ENCODE measurements at places on chromosomes 16 and 17.

- no peak for DNase-seq
Observed at GRCh38 chr17:6603744-6604325, 36.7 kb downstream of the KIAA0753 start.

DNA sequence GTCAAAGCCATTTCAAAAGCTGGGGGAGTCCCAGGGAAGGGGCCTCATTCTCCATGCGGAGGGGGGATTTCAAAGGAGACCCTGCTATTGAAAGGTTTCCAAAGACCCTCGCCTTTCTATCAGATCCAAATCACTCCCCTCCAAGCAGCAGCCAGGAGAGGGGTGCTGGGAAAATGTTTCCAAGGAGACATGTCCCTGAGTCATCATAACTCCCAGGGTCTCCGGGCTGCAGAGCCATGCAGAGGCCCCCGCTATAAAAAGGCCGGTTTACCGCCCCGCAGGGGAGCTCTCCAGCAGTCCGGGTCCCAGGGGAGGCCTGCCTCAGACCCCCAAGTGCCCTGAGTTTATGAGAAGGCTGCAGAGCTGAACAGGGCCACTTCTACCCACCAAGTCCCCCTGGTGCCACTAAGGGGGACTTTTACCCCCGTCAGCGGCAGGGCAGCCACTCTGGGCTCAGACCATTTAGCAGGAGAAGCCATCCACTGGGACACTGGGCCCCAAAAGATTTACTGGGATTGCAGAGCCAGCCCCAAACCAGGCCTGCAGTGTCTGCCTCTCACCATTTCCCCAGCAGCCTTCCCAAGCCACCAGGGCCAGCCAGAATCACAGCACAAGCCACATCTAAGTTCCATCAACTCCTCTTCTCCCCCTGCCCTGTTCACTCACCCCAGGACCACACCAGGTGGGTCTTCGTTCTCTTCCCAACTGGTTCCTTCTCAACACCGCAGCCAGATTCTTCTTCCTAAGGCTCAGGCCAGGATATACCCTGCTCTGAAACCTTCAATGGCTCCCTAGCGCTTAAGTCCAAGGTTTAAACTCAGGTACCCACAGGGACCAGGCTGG is 234.4 kb downstream of the ZNF423 start:
- DNase-seq, result no peak

DNA sequence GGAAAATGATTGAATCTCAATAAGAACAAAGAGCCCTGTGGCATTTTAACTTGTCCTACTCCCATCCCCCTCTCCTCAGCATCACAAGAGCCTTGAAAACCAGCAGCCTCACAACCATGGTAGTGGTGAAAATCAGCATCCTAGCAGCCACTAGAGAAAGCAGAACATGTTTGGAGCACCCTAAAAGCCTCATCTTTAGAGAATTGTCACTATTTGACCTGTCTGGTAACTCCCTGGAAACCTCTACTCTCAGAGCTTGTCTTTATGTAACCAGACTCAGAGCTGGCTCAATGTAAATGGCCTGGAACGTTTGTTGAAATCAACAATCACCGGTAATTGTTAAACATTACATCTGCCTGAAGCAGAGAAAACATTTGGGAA is 70.8 kb downstream of the MMD start:
- DNase-seq, result no peak

DNA sequence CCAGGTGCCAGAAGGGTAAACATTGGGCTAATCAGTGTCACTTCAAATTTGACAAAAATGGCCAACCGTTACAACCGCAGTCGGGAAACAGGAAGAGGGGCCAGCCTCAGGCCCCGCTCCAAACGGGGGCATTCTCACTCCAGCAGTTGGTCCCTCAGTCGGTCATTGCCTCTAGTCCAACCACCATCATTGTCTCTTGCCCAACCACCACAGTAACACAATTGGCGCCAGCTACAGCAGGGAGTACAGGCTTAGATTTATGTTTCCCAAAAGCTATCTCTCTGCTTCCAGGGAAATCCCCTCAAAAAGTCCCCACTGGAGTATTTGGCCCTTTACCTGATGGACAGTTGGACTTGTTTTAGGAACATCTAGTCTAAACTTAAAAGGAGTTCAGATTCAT is 20.3 kb downstream of the ALOX15B start:
- DNase-seq, result no peak

- DNase-seq, result no peak
Observed at GRCh38 chr16:86697715-86698114, 119.4 kb downstream of the FOXL1 start.

DNA sequence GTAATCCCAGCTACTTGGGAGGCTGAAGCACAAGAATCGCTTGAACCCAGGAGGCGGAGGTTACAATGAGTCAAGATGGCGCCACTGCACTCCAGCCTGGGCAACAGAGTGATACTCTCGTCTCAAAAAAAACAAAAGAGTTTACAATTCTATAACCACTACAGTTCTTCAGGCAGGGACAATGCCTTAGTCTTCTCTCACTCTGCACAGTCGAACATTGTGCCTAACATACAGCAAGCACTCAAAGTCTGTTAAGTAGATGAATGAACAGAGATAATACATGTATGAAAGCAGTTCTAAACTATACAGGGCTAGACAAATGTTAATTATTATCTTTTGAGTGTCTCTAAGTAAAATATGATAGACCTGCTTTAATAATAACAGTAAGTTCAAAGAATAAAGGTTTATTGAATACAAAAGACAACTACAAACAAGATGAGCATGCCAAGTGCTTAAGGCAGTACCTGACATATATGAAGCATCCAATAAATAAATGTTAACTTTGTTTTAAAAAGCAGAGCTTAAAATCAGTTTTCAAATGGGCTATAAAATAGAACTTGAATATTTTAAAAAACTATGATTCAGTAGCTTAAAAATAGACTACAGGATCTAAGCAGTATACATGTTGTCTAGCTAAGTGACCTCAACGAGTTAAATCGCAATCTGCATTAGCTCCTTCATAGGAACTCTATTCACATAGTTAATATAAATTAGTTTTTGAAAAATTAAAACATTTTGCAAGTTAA is 19.3 kb downstream of the INTS2 start:
- DNase-seq, result no peak

DNA sequence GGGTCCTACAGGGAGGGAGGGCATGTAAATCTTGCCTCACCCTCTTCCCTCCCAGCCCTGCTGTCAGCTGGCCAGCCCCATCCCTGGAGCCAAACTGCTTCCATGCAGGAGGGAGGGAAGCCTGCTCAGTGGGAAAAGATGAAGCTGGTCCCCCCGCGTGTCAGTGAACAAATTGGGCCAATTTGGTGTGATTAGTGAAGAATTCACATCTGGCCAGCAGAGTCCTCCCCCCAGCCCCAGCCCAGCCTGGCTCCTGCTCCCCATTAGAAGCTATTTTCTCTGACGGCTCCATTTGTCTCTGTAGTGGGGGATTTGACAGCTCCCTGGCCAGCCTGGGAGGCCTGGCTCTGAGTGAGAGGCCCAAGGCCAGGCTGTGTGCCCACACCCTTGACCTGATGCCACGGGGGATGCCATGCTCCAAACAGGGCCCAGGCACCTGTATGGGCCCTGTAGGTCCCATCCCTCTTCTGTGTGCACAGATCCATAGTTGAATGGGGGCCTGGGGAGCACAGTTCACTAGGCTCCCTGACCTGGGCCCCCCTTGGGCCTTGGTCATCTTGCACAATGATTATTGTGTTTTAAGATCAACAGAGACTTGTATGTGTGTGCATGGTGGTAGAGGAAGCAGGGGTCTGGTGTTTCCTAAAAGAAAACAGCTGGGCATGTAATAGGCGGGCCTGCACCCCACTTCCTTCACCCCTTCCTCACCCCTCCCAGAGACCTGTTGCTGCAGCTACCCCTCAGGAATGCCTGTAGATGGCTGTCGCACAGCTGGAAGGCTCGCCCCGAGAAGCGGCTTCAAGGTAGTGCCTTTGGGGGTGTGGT is 50.7 kb upstream of the TAC4 start:
- DNase-seq, result no peak

DNA sequence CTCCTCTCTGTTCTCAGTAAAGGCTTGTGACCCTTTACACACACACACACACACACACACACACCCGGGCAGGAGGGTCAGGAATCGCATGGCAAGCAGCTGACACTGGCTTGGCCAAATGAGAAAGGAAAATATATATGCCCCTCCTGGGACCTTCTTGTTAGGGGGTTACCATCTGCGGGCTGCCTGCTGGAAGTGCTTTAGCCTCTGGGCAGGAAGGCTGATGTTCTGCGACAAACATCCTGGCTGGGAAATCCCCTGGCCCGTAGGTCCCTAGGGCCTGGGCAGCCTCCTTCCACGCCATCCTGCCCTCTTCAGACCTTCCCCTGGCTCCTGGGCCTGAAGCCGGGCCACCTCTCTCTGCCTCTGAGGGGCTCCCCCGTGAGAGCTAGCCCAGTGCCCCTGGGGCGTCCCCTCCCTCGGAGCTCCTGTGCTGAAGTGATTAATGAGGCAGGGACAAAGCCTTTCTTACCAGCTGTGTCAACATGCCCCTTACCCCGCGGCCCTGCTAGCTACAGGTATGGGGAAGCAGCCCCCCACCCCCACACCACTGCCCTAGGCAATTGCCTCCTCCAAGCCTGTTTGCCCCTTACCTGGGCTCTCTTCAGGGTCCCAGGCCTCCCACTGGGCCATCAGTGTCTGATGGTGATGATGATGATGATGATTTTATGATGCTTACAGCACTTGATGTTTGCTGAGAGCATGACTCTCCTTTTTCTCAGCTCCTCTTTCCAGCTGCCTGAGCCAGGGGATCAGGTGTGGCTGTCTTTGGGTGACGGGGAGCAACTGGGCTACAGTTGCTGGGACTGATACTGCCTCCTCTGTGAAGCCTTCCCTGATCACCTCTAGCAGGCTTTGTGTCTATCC is 32.8 kb upstream of the ETV4 start:
- peak; percentile 4 for DNase-seq

- no peak for DNase-seq
Observed at GRCh38 chr17:17971431-17972125, 622 bp downstream of the TOM1L2 start.

- no peak for DNase-seq
Observed at GRCh38 chr17:60599220-60599619, 773 bp upstream of the PPM1D start.

DNA sequence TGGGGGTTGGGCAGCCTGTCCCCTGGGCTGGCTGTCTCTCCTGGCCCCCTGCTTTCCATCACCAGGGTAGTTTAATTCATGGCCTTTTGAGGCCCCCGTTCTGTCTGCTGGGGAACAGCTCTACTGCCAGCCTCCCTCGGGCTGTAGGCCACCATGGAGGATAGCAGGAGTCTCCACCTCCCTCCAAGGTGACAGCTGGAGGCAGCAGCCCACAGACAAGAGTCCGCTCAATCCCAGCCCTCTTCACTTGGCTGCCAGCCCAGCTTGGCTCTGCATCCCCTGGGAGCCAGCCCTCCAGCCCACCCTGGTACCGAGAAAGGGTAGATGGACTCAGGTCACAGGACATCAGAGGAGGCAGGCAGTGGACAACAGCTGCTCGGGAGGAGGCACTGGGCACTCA is 194.6 kb upstream of the SDK2 start:
- no peak for DNase-seq

DNA sequence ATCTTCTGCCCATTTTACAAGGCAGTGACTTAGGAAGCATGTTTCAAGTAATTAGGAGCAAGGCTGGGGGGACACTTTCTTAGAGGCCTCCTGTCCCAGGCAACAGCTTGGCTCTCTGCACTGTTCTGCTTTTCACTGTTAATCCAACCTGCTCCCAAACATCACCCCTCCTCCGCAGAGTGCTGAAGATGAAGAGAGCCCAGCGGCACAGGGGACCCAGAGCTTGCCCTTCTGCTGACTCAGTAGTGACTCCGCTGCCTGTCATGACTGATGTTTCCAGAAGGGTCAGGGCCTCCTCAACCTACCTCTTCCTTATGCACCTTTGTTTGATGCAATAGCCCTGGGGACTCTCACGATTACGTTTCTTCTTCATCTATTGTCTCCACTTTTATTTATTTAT is 38.9 kb upstream of the NDRG4 start:
- no peak for DNase-seq

DNA sequence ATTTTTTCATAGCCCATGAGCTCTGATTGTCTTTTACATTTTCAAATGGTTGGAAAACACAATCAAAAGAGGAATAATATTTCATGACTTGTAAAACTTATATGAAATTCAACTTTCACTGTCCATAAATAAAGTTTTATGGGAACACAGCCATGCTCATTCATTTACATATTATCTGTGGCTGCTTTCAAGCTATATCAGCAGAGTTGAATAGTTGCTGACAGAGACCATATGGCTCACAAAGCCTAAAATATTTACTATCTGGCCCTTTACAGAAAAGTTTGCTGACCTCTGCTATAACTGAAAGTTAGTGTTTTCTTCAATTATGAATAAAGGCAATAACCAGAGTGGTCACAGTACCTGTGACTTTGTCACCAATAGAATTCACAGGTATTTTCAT is 128.2 kb upstream of the GNAO1 start:
- no peak for DNase-seq

GRCh38 chr17:67675481-67675880 is 42.3 kb upstream of the NOL11 start:
- DNase-seq, result no peak

DNA sequence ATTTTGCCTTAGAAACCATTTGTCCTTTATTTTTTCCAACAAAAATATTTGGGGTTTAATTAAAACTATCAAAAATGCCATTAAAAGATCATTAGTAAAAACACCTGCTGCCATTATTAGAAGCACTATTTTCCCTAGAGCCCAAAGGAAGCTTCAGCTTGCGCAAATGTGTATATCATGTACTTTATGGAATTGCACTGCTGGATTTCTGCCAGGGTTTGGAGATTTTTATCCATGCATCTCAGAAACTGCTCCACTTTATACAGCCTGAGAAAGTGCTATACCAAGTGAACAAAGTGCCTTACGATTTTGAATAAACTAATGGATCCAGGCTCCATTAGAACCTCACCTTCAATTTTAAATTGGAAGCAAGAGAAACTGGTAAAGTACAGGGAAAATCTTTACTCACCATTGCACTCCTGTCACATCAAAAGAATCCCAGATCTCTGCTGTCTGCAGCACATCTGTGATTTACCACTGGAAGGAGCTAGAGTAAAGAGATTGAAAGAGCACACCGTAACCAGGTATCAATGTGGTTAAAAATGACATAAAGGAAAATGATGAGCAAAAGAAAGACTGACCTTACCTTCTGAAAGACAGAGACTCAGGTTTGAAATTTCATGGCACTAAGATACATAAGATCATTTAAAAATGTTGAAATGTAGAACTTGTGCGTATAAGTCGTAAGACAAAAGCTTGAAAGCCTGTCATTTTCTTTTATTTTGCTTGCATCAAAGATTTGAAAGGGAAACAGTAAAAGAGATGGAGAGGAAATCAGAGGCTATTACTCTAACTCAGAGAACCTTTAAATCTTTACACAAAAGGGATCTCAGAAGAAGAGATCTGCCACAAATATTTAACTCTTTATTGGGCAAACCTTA is 678.1 kb upstream of the GOT2 start:
- no peak for DNase-seq

DNA sequence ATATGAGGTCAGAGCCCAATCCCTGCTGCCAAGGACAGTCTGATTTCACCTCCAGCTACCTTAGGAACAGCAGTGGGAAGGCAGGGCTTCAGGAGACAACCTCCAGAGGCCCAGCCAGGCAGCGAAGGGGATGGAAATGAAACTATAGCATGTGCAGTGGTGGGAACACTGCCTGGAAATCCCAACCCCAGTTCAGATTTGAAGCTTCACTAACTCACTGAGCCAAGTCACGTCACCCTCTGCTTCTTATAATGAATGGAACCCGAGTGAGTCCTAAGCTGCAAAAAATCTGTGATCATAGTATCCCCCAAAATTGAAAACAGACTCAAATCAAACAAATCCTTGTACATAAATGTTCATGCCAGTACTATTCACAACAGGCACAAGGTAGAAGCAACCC is 36.0 kb upstream of the SLC39A11 start:
- DNase-seq, result no peak

- DNase-seq, result no peak
Observed at GRCh38 chr16:21698169-21699032, 34.6 kb downstream of the OTOA start.

GRCh38 chr17:13784434-13785095 is 182.8 kb upstream of the HS3ST3A1 start:
- no peak for DNase-seq

All from stimulated activated CD8-positive, alpha-beta memory T cell treated with anti-CD3 and anti-CD28 coated beads, Interleukin-7, amount 100 ng/mL, for 4 hours (primary cell).